ENCODE measurements at places on chromosomes 12 and 14. TPM values are rescaled to one million over a fixed set of nuclear protein-coding genes. Genes with fewer than 3 reads are reported as not detected.

GRCh38 chr12:109597795-109598427, 24.3 kb downstream of the MVK start:
- peak; percentile 69 for DNase-seq

DNA sequence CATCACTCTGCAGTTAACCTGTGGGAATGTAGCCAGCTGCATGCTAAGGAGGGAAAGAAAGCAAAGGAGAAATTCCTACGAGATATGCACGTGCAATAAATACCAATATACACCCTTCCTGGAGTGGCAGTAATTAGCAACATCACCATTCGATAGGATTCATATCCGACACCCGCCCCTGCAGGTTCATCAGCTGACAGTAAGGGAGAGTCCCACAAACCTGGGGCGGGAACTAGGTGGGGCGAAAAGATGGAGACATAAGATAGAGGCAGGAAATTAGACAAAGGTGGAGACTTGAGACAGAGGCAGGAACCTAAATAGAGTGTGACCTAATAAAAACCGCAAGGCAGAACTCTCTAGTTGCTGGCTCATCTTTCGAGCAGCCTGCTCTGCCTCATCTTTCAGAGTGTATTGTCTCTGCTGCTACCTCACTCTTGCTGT, 51.6 kb downstream of the PLEKHG3 start:
- peak; percentile 49 for DNase-seq

- DNase-seq: peak; percentile 3
These were observed 1.3 kb downstream of the A2ML1 start for GRCh38 chr12:8823565-8824300.

GRCh38 chr14:39967885-39968284, 535.7 kb upstream of the FBXO33 start:
- no peak for DNase-seq

DNA sequence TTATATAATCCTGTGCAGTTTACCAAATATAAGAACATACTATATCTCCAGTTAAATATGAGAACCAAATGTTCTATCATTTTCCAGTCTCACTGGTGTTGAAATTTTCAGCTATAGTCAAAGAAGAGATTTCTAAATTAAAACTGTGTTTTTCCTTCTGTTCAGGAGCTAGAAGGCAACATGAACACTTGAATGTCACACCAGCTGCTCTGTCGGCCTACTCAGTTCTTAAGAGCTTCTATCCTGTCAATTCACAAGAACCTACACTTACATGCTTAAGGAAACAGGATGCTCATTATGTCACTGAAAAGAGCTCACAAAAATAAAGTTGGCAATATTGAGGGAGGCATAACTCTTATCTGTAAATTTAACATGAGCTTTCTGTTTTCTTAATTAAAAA, 43.1 kb downstream of the ATP2B1 start:
- DNase-seq: no peak

- DNase-seq: no peak
These were observed 202.8 kb downstream of the BCAT1 start for GRCh38 chr12:24746006-24746671.

DNA sequence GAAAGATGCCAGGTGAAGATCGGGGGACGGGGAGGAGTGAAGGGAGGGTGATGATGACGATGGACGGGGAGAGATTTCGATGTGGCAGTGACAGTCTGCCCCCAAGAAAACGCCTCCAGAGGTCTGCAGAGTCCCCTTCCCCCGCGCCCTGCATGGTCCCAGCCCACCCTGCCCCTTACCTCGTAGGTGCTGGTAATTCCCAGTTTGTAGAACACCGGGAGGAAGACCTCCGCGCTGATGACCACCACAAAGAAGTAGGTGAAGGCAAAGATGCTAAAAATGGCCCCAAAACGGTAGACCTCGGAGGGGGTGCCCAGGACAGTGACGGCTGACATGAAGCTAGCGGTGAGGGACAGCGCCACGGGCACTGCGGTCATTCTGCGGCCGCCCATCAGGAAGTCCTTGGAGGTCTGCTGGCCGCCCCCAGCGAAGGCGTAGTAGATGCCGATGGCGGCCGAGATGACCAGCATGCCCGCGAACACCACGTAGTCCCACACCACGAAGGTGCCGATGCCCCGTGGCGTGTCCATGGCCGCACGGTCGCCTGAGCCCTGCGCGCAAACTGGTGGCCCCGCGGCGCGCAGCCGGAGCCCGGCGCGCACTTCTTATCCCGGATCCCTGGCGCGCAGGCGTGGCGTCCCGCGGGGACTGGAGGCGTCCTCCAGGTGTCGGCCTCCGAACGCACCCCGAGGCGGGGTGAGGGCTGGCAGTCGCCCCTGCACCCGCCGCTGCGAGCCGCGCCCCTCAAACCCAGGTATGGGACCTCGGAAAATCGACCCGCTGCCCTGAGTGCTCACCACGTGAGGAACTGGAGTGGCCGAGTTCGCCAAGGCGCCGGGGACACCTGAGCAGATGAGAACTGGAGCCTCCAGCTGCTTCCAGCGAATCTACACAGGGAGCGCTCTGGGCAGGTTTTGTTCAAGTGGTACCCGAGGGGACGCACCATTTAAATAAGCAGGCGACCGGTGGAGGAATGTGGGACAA, at the start of gene SLC5A8:
Gene SLC5A8, minus strand, starts transcription at position 920 of the 984 bp plus-strand sequence. Its CDS starts 390 bp downstream, at position 530.
- DNase-seq: no peak

GRCh38 chr12:39413836-39414771, 28.8 kb downstream of the KIF21A start:
- no peak for DNase-seq

Gene TMEM30B
- total RNA-seq: 1.7 TPM

Measured in activated CD8-positive, alpha-beta T cell treated with anti-CD3 and anti-CD28 coated beads for 36 hours (primary cell).